ENCODE measurements at places on chromosomes 7 and 10. TPM values are rescaled to one million over a fixed set of nuclear protein-coding genes. Genes with fewer than 3 reads are reported as not detected.

The CYP3A5 gene
- 6.0 TPM for total RNA-seq

GRCh38 chr10:87752566-87752965 is 65.5 kb downstream of the ATAD1 start:
- no peaks in the 10 kb centered on the region for H3K4me1 ChIP-seq
- H3K36me3 ChIP-seq = peaks cover 37% of the 10 kb centered on the region
- no peak for DNase-seq
- H3K4me3 ChIP-seq = no peak overlapping the region
- no peak overlapping the region for H3K27ac ChIP-seq

The BRI3 gene
- 505 TPM for total RNA-seq

The LRRD1 gene
- total RNA-seq = 0.09 TPM

The ABCB1 gene
- 7.0 TPM for total RNA-seq
